ENCODE measurements at places on chromosomes 4 and X.

DNA sequence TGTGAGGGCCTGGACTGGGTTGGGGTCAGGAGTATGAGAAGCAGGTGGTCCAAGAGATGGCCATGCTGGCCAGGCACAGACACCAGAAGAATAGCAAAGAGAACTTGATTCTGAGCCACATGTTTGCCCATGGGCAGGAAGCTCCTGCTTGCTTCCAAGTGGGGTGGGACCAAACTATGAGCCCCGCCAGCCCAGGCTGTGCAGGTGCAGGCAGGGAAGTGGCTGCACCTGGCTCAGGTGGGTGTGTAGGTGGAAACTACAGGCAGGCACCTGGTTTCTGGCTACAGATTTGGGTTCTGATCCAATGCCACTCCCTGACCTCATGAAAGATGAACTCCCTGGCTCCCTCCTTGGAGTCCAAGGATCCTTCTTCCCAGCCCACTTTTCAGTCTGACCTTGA is 207.9 kb upstream of the KLF3 start:
- DNase-seq = no peak

DNA sequence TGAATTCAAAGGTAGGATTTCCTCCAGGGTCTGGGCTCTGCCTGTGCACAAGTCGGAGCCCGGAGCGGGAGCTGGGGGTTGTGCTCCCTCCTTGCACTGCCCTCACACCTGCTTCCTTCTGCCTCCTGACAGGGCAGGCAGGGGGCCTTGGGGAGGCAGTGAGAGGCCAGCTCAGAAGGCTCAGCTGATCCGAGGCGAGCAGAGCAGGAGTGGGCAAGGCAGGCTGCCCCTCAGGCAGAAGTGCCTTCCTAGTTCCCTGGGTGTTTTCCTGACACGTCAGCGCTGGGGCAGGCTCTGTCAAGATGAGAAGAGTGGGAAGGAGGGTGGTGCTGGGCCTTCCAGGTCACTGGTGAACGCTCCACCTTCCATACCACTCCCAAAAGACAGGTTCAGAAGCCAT is 5.5 kb upstream of the IRAK1 start:
- no peak for DNase-seq

DNA sequence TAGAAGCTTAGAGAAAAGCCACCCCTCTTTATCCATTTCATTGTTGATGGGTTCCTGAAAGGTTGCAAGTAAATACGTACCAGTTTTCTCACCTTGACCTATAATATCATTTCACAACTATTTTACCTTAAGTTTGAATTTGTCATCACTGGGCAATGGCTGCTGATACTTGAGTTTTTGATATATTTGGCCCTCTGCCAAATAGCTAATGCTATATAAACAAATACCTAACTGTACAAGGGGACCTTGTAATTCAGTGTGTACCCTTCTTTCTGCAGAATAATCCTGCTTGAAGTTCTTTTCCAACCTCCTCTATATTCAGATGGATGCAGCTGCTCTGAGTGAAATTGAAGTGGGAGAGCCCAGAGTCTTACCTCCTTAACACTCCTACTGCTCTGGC is 19.0 kb upstream of the GLUD2 start:
- DNase-seq = no peak

GRCh38 chr4:41339812-41340809 is 83.4 kb downstream of the UCHL1 start:
- DNase-seq = no peak

- DNase-seq = no peak
These were observed 11.4 kb upstream of the TREX2 start for GRCh38 chrX:153457136-153457825.

DNA sequence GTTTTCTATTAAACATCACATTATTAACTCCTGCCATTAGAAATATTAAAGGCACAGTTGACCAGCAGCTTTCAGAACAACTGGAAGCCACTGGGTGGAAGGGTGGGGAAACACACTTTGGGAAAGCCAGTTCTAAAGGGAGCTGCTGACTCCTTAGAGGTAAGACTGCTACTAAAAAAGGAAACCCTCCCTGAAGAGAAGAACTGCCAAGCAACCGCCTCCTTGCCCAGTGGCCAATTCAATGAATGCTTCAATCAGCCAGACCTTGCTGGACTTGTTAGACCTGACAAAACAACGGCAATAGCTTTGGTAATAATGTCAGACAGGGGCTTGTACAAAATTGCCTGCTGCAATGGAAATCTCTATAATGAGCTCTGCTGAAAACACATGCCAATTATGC is 15.6 kb downstream of the OPHN1 start:
- DNase-seq = no peak

DNA sequence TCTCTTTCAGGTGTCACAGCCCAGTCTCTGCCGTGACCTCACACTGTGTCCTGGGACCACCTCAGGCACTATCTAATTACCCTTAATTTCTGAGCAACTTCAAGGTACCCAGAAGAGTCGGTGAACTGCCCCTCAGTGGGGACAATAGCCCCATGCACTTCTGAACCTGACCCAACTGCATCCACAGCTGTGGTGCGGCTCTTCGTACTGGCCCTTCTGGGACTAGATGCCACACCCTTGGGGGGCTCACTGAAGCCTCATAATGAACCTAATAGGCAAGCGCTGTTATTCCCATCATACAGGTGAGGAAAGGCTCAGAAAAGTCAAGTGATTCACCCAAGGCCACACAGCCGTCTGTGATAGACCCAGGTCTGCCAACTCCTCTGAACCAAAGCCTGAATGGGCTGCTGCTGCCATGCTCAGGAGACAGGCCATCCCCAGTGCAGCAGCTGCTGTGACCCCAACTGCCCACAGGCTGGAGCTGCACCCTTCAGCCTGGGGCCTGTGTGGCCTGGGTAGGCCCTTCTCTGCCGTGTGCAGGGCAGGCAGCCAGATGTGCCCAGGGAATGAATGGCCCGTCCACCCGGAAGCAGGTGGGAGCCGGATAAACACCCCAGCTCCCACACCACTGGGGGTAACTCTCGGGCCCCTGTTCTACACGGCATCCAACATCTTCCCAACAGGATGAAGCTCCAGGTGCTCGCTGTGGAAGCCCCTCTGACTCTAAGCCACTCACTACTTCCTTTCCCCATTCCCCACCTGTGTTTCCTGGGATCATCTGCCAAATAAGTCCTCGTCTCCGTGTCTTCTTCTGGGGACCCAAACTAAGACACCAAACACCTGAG is 35.9 kb downstream of the HMX1 start:
- DNase-seq = no peak

DNA sequence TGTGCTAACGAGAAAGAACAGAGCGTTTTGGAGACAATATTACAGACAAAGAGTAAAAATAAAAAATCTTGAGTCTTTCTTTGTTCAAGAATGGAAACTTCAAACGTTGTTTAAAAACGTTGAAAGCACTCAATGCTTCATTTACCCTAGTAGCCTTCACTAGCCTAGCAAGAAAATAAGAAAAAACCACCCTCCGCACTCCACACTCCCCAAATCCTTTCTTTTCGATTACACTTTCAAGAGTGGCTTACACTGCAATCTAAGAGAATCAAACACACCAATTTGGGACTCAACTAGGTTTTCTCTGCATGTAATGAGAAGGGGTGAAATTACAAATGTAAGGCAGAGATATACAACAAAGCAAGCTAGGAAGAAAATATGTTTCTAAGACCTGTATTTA is 4.7 kb downstream of the TMSB4X start:
- no peak for DNase-seq

DNA sequence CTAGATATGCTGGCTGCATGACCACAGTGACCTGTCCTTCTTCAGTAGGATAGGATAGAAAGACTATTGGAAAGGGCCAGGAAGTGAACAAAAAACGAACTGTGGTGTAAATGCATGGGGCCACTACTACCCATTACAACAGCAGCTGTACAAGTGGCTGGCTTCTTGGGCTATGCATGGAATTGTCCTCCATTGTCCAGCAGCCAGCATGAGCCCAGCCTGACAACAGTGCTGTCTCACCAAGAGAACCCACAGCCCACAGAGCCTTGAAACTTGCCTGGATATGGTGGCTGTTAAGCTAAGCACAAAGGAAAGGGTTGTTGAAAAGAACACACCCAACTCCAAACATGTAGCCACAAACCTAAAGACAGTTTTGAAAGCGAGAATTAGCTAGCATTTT is 330.2 kb upstream of the F9 start:
- DNase-seq = no peak

DNA sequence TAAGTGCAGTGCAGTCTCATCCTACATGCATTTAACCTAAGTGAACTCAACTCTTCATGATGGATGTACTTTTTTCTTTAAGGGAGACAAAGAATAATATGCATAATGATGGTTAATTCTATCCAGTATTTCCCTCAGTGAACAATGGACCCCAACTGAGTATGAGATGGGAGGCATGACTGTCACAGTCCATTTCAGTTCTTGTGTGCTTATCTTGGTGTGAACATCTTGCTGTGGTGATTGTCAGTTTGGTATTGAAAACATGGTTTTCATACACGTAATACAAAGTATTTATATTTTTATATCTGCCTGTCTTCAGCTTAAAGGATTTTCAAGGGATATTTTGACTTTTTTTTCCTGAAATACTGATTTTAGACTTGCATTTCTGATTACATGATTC is 72.0 kb upstream of the NDUFC1 start:
- DNase-seq = no peak

DNA sequence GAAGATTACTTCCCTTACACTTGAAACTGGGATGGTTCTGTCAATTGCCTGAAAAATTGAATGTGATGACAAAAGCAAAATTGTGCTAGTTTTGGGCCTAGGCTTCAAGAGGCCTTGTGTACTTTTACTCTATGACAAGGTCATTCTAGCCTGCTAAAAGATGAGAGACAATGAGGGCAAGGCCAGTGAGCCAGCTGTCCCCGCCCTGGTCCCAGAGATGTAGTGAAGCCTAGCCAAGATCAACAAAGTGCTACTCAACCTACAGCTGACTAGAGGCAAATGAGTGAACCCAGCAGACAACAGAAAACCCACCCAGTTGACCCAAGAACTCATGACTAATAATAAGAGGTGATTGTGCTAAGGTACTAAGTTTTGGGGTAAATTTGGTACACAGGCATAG is 248.7 kb downstream of the IL15 start:
- DNase-seq = no peak

- no peak for DNase-seq
These were observed 212.7 kb downstream of the SLIT2 start for GRCh38 chr4:20464381-20464780.

All from CD4-positive, alpha-beta T cell treated with Interleukin-17A for 1 hour (primary cell).